A673 (cell line): ENCODE measurements at places on chromosomes 7 and 10. TPM values are rescaled to one million over a fixed set of nuclear protein-coding genes. Genes with fewer than 3 reads are reported as not detected.
A peak's percentile ranks its signal among the peaks of the same experiment; 100 is the strongest.

PRTFDC1 gene
- 49.7 and 49.8 TPM in 2 replicates for total RNA-seq

OR2F1 gene
- not detected in 2 replicates for total RNA-seq

FAM25A gene
- not detected in 2 replicates for total RNA-seq

OR2A12 gene
- not detected in 2 replicates for total RNA-seq

ST8SIA6 gene
- not detected in 2 replicates for total RNA-seq

GRM3 gene
- not detected in 2 replicates for total RNA-seq

CDC14C gene
- not detected in 2 replicates for total RNA-seq

ATOH7 gene
- not detected in 2 replicates for total RNA-seq

GRCh38 chr7:444606-445005 is 75.0 kb downstream of the PDGFA start:
- no peak for DNase-seq

DNA sequence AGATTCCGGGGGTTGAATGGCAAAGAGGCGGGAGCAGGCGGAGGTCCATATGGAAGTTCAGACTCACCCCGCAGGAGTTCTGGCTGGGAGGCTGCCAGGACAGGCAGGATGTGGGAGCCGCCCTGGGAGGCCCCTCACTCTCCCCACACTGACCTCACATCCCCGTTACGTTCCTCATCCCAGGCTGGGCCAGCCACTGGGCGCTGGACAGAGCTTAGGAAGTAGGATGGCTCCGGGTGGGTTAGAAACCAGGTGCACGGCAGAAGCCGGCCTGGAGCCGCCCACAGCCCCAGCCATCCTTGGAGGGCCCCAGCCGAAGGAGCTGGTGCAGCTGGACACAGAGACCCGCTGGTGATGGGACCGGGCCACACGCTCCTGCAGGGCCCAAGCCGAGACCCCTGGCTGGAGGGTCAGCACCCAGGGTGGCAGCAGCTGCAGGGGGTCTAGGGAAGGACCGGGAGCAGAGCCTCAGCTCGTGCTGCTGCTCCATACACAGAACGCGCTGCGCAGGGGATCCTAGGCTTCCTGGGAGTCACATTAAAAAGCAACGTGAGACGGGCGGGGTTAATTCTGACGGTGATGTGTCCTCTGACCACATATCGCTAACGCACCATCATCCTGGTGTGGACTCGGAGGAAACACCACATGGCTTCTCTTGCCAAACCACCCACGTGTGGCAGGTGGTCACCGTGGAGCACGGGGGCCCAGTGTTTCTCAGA is 98.6 kb upstream of the DIP2C start:
- no peak for DNase-seq

- DNase-seq, result no peak
These were observed 21.3 kb downstream of the CYP2W1 start for GRCh38 chr7:1004018-1004852.

DNA sequence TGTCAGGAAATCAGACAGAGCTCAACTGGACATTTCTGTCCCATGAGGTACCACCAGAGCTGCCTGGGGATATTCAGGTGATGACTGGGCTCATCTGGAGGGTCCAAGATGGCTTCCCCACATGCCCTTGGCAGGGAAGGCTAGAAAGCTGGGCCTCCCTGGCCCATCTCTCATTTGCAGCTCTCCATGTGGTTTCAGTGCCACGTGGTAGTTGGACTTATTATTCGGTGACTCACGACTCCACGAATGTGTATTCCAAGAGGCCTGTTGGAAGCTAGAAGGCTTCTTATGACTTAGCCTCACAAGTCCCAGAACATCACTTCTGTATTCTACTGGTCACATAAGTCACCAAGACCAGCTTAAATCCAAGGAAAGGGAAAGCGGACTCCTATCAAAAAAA is 22.8 kb downstream of the NSMCE4A start:
- no peak for DNase-seq

DNA sequence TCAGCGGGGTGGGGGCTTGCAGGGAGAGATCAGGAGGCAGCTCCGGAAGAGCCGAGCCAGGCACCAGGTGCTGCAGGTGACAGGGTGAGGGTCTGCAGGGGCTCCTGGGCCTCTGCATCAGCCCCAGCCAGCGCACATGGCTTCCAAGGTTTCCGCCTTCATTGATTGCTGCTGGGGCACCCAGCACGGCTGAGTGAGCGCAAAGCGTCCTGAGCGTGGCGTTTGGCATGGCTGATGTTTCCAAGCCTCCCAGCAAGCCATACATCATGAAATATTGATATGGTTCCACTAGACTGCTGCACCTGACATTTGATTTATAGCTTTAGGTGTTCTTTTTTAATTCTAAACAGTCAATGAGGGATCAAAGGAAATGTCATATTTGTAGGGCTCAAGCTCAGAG is 259.0 kb downstream of the WDR37 start:
- no peak for DNase-seq

DNA sequence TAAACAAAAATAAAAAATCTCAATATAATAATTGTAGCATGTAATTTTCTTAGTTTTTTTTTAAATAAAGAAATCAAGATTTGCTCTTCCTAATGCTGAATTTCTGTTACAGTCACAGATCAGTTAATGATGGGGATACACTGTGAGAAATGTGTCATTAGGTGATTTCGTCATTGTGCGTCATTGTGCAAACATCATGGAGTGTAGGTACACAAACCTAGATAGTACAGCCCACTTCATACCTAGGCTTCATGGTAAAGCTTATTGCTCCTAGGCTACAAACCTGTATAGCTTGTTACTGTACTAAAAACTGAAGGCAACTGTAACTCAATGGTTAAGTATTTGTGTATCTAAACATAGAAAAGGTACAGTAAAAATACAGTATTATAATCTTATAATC is 74.4 kb upstream of the LSM8 start:
- no peak for DNase-seq

- no peak for DNase-seq
These were observed 9.3 kb upstream of the SPOCK2 start for GRCh38 chr10:72097448-72098300.

DNA sequence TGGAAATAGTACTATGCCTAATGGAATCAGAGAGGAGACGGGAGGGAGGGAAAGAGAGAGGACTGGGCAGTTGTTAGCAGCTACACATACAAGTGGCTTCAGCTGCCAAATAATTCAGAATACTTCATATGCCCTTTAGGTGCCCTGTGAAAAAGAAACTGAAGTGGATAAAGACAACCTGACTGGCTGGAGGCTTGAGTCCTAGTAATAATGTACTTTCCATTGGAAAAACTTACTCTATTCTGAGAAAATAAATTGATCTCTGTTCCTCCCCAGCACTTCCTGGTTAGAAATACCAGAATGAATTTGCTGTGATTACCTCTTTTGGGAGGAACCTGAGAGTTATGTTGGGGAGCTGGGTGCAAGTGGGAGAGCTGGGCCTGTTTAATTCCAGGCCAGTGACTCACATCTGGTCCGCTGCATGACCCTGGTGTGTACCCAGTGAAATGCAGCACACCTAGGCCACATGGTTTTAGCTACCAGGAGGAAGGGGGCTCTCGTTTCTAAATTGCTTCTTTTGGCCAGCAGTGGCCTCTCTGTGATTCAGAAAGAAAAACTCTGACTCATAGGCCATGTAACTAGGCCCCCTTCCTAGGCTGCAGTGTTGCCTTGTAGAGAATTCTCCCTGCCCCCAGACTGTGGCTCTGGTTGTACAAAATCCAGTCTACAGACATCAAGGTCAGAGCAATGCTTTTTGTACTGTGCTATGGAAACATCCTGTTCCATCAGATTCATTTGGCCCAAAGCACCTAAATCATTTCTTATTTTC is 6.5 kb downstream of the AGFG2 start:
- DNase-seq, result peak; percentile 50

DNA sequence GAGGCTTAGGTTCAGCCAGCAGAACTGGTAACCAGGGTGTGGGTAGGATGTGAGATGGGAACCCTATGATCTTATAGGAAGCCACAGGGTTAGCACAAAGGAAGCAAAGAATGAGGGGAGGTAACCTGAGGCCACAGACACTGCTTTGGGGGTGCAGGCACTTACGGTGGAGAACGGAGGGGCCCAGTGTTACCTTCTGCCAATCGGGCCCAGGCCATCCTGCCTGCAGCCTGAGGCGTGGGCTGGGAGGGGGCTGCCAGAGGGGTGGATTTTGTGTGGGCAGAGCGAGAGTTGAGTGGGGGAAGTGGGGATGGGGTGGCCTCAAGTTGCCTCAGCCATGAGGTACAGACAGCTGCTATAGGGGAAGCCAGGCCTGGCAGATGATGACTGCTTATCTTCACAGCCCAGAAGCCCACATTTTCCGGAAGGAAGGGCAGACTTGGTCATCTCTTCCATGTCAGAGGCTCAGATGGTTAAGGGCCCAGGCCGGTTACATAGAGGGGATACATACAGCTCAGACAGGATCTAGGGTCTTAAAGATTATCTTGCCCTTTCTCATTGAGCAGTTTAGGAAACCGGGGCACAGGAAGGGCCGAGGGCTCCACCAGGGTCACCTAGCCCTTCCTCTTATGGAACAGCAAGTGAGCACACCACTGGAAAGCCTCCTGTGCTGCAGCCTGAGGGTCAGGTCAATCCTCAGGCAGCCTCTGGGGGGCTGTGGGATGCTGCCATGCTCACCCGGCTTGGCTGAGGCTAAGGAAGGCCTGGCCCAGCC is 24.4 kb upstream of the VSIR start:
- no peak for DNase-seq

DNA sequence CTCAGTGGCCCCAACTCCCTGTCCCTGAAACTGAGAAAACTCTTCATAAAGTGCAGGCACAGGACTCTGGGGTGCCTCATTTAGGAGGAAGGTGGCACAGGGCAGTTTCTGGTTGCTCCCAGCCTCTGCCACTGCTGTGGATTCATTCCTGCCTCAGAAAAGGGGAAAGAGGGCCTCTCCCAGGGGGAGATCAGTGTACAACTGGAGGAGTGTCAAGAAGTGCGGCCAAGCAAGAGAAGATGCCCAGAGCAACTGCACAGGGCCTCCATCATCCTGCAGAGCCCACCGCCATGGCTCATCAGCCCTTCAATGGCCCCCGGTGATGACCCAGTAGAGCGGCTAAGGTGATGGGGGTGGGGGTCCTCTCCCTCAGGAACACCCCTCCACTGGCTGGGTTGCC is 150.3 kb downstream of the PLXNA4 start:
- DNase-seq, result no peak

DNA sequence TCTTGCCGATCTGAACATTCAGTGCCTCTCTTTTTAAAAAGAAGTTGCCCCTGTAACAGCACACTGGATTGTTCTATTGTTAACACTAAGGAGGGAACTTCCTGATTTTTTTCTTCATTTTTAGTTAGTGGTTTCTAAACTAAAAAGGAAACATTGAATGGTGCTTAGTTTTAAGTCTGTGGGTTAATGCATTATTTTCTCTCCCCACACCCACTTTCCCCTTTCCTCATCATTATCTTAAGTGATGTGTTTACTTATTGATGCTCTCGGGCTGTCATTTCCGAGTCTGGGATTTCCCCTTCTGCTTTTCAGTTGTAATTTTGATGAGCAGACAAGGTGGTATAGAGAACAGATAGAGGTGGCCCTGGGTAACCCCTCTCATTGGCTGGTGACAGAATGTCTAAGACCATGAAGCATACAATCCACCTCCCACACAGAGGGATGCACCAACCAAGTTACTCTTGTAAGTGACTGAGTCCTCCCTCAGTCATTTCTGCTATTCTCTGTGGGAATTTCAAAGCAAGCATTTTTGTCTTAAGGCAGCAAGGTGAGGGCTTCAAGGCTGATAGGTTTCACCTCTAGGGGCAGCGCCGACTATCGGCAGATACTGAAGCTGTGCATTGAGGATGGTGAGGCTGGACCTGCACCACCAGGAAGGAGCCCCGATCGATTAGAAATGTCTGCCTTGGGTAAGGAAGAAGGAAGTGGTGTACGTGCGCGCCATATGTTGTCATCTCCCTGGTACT is 49.5 kb downstream of the CHN2 start:
- no peak for DNase-seq

DNA sequence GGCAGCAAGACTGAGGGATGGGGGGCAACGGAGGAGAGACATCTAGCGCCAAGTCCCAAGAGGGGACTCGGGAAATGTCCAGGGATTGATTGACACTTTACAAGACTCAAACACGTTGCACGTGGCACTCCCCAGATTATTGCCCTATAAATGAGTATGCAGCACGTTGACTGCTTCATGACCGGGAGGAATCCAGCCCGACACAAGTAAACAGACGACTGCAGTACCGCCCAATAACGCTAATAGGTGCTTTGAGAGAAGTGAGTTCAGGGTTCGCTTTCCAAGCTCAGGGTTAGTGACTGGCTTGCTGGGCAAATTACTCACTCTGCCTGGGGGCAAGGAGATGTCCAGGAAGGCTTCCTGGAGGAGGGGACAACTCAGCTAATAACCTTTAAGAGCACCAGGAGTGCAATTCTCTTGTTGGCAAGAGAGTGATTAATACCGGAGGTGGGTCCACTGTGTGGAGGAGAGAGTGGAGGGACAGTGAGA is 73.3 kb upstream of the MYL10 start:
- DNase-seq, result peak; percentile 29

DNA sequence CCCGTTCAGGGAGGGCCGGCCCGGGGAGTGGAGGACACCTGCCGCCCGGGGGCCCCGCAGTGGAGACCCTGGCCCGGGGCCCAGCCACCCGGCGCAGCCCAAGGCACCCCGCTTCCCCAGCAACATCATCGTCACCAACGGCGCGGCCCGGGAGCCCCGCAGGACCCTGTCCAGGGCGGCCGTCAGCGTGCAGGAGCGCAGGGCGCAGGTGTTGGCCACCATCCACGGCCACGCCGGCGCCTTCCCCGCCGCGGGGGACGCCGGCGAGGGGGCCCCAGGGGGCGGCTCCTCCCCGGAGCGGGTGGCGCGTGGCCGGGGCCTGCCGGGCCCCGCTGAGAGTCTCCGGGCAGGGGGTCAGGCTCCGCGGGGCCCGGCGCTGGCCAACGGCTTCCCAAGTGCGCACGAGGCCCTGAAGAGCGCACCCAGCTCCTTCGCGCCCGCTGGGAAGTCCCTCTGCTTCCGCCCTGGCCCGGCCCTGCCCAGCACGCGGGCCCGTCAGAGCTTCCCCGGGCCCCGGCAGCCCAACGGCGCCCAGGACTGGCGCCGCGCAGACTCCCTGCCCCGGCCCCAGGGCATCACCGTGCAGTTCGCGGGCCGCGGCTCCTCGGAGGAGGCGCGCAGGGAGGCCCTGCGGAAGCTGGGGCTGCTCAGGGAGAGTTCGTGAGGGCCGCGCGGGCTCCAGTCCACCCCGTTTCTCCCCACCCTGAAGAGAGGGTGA is 46.7 kb downstream of the PROSER2 start:
- DNase-seq, result no peak

DNA sequence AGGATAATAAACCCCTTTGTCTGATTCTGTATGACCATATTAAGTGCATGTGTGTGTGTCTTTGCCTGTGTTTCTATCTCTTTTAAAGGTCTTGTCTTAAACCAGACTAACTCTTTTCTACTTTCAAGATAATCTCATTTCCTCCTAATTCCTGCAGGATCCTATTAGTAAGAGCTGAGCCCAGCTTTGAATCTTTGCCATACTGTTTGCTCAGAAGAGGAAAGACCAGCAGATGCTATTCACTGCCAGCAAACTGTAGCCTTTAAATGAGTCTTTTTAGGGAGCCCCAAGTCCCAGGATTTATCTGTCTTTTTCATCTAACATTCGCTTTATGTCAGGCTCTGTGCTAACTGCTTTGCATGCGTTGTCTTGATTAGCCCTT is 2.9 kb downstream of the GPR158 start:
- peak; percentile 18 for DNase-seq
